AG04449 (cell line): ENCODE measurements at places on chromosomes 6 and 20.

GRCh38 chr6:18388271-18388670 lies 1.1 kb downstream of the RNF144B start:
- no peak for DNase-seq

- DNase-seq: no peak
Observed at GRCh38 chr6:34318499-34319470, 70.0 kb upstream of the SMIM29 start.

GRCh38 chr6:135860361-135860760 lies 8.9 kb downstream of the PDE7B start:
- DNase-seq: no peak

DNA sequence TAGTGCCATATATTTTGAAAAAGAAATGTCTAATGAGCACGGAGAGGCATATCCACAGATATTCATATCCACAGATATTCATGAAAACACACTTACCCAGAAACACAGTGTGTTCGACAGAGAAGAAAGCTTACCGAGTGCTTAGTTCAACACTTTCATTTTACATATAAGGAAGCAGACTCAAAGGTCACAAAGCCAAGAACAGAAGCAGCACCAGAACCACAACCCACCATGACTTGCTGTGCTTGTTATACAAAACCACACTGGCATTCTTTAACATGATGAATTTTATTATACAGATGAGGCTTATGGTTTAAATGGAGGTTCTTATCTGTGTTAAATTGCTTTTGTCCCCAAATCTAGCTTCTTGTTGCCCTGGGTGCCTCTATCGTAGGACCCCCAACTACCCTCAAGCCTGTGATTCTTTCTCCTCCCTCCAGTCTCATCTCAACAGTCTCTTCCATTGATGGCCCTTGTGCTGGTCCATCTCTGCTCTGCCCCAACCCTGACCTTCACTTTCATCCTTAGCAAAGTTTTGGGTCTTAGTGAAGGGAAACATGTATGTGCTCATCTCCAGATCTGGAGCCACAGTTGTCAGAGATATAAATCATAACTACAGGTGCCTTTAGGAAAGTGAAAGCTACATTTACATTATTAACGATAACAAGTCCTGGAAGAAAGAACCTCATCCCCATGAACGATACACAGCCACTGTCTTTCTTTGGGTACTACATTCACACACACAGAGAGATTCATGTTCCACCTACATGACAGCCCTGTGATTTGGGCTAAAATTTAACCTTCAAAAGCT lies 40.0 kb downstream of the SF3B5 start:
- DNase-seq: no peak

GRCh38 chr6:51854876-51855275 lies 232.5 kb downstream of the PKHD1 start:
- no peak for DNase-seq

DNA sequence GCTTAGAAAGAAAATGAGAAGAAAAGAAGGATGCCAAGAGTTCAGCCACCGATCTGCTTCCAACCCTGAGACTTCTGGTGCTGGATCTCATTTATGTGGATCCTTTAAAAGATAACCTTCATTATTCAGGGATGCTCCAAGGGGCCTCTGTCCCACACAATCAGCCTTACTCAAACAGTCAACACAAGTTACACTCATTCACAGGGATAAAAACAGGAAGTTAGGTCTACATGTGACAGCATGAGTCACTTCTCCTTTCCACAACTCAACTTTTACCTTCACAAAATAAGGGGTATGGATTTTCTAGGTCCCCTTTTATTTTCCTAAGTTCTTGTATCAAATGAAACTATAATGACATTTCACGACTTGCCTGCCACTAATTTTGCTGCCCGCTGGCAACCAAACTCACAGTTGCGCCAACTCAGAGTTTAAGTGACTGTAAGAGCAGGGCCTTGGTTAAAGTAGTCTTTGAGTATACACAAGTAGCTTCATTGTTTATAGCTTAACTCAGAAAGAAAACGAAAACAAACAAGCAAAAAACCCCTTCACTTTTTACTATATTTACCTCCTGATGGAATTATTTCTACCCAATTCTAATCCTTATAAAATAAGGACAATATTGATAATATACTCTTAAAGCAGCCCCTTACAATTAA lies 278.8 kb upstream of the RUNX2 start:
- DNase-seq: no peak

- DNase-seq: no peak
Observed at GRCh38 chr6:170047823-170048222, 243.1 kb downstream of the DLL1 start.

- no peak for DNase-seq
Observed at GRCh38 chr20:44485078-44485829, 9.6 kb downstream of the TTPAL start.

GRCh38 chr6:130913120-130913519 lies 85.9 kb downstream of the SMLR1 start:
- DNase-seq: no peak

DNA sequence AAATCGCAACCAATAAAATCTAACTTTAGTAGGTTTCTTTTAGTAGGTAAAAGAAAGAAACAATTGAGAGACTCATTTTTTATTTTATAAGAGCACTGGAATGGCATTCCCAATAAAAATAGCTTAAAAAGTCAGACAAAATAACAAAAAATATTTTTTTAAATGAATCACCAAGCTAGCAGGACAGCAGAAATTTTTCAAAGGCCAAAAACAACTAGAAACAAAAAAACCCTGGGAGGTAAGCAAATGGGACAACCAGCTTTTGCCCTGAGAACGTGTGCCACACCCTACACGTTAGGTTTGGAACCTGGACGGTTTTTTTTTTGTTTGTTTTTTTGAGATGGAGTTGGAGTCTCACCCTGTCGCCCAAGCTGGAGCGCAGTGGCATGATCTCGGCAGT lies 19.6 kb downstream of the GPLD1 start:
- no peak for DNase-seq

GRCh38 chr6:137313928-137314855 lies 95.0 kb upstream of the IFNGR1 start:
- no peak for DNase-seq

GRCh38 chr6:35765739-35766138 lies 10.7 kb upstream of the CLPSL2 start:
- no peak for DNase-seq

- no peak for DNase-seq
Observed at GRCh38 chr6:111857674-111858337, 15.4 kb downstream of the FYN start.

- DNase-seq: no peak
Observed at GRCh38 chr6:83546636-83547035, 34.3 kb downstream of the PRSS35 start.

DNA sequence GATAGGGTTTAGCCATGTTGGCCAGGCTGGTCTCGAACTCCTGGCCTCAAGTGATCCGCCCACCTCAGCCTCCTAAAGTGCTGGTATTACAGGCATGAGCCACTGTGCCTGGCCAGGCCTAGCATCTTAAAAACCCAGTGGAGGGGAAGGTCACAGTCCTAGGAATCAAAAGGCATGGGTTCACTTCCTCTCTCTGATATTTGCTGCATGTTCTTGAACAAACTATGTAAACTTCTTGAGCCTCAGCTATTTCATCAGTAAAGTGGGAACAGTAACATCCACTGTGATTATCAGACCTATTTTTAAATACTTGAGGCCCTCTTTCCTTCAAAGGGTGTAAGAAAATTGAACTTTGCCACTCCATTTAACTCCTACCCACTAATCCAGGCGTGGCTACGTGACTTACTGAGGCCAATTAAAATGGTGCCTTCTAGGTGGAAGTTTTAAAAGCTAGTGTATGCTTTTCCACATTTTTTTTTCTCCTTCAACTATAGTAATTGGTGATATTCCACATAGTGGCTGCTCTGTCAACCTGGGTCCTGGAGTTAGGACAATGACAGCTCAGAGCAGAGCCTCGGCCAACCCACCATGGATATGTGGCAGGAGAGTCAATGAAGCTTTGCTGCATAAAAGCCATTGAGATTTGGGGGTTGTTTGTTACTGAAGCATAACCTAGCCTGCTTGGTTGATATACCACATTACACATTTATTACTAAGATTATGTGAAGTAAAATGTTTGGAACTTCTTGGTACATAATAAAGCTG lies 32.2 kb upstream of the IER3 start:
- DNase-seq: no peak

- no peak for DNase-seq
Observed at GRCh38 chr20:62161347-62161746, 17.8 kb downstream of the SS18L1 start.

GRCh38 chr6:165178056-165178455 lies 131.3 kb downstream of the C6orf118 start:
- DNase-seq: no peak
